NCI-H2029 treated with DMSO at 0.1 percent for 48 hours (cell line): ENCODE measurements at places on chromosomes 11 and 22.

DNA sequence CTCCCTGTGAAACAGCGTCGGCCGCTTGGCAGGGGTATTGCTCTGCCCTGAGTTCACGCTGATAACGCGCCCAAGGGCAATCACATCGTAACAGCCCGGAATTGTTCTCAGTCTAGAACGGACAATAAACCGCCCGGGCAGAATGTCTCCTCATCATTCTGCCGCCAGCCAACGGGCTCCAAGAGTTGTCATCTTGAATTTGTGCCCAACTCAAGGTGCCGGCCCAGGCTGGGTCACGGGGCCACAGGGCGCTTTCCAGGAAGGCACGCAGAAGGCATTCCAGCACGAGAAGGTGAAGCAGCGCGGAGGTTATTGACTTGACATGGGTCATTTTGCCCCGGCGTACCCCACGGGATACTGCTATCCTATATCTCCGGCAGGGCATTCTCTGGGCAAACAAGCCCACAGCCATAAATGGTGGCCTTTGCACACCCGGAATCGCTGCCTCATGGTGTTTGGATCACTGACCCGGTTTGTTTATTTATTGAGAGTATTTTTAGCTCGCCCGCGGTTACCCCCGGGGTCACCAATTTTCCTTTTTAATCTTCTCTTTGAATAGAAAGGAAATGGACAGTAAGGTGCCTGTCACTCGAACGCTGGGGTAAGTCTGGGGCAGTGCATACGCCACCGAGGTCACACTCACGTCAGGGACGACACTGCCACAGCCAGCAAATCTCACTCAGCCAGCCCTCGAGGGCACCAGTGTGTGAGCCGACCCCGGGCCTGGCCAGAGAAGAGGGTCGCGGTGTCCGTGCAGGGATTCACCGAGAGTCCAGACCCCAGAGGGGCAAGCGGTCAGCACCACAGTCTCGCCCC is 72.4 kb upstream of the FGF3 start:
- DNase-seq: no peak

- DNase-seq: no peak
Observed at GRCh38 chr11:68950270-68950669, 30.5 kb downstream of the MRGPRD start.

GRCh38 chr22:37384691-37385090 is 42.6 kb downstream of the ELFN2 start:
- no peak for DNase-seq

- DNase-seq: no peak
Observed at GRCh38 chr11:112650527-112650926, 310.7 kb upstream of the NCAM1 start.

- DNase-seq: no peak
Observed at GRCh38 chr11:126186708-126187529, 24.5 kb downstream of the RPUSD4 start.
